Right ventricle myocardium superior (tissue), 1 donor: ENCODE measurements at places on chromosomes 12 and 14. TPM values are rescaled to one million over a fixed set of nuclear protein-coding genes. Genes with fewer than 3 reads are reported as not detected.
A peak's percentile ranks its signal among the peaks of the same experiment; 100 is the strongest.

DNA sequence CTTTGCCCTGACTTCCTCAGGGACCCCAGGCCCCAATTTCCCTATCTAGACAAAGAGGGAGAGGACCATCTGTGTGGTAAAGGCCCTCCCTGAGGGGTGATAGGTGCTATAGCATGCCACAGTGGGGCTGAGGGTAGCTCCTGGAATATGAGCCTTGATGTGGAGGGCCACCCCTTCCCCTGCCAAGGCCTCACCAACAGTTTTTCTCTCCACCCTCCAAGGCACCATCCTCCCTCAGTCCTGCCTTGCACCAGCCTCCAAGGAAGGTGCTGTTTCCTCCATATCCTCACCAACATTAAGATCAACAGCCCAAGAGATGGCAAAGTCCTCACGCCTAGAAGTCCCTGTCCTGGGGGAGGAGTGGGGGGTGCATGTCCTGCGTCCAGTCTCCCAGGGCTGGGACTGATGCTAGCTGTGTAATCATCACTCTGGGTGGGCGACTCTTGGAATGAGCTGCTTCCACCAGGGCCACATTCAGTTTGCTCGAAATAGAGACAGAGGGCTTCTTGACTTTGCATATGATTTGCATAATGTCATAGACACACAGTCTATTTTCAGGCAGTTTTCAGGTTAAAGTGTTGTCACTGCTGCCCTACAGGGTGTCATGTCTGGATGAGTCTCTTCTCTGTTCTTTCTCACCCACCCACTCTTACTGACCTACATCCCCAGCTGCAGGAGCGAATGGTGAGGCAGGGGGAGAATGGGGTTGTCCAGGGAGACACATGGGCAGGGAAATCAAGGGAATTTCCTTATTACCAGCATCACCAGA is 17.4 kb downstream of the ACVRL1 start:
- DNase-seq: no peak

DNA sequence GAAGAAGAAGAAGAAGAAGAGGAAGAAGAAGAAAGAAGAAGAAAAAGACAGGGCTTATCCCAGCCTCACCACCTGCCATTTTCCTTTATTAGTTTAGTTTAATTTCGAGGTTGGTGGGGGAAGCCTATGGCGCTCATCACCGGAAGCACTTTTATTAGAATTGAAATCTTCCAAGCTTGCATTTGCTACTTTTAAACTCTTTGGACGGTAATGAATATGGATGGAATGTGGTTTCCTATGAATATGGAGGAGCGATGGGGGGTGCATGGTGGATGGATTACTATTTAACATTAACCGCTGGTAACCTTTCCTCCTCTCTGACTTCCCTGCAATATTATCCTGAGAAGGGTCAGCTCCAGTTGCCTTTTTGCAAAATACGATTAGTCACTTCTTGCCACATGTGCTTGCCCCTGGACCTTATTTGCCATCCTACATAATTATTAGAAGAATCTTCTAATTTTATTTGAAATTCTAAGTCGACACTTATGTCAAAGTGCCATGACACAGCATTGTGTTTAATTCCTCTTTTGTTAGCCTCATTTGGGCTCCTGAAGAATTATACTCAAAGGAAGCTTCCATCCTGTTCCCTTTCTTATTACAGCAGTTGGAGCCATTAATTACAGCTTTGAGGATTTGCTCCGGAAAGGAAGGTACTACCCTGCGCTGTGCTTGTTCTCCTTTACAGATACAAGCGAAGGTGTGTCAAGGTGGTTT is 424.5 kb downstream of the VRK1 start:
- no peak for DNase-seq

The ATL1 gene
- 0.89 TPM for total RNA-seq

GRCh38 chr14:77238356-77238755 is 32.6 kb downstream of the NGB start:
- DNase-seq: no peak

The HVCN1 gene
- 11.9 TPM for total RNA-seq

DNA sequence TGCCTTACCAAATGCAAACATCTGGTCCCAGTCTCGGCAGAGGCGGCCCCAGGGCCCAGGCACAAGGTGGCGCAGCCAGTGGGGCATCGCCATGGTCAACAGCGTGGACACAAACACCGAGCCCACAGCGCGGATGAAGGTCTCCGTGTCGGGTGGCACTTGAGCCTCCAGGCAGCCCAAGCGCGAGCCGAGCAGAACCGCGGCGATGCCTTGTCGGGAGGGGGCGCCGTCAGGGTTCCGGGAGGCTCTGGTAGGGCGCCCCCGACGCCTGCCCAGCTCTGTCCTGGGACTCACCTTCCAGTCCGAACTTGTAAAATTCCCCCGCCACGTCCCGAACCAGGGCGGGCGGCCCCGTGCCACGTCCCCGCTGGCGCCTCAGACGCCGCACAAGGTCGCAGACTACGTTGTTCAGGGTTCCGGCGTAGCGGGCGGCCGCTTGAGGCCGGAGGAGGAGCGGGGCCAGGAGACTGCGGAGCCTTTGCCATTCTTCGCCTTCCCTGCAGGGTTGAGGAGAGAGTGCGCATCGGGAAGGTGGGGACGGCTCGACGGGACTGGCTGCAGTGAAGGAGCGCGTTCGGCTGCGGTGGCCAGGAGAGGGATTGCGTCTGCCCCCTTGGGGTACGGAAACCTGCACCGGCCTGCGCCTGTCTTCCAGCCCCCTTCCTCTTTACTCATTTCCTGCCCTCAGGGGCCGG is 1.7 kb downstream of the CYP27B1 start:
- no peak for DNase-seq

- DNase-seq: no peak
Measured at GRCh38 chr14:37988472-37988871, 219.2 kb upstream of the SSTR1 start.

DNA sequence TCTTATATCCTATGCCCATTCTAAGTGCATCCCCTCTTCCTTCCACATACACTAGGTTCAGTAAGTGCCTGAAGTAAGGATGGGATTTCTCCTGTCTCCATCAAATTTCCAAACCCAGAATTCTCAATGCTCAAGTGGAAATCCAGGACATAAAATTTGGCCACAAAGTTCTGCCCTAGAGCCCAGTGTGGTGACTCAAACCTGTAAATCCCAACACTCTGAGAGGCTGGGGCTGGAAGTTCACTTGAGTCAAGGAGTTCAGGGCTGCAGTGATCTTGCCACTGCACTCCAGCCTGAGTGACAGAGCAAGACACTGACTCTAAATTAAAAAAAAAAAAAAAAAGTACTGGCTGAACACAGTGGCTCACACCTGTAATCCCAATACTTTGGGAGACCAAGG is 4.5 kb upstream of the ARF3 start:
- no peak for DNase-seq

GRCh38 chr14:20343862-20344220 is 406 bp downstream of the PARP2 start:
- DNase-seq: no peak

DNA sequence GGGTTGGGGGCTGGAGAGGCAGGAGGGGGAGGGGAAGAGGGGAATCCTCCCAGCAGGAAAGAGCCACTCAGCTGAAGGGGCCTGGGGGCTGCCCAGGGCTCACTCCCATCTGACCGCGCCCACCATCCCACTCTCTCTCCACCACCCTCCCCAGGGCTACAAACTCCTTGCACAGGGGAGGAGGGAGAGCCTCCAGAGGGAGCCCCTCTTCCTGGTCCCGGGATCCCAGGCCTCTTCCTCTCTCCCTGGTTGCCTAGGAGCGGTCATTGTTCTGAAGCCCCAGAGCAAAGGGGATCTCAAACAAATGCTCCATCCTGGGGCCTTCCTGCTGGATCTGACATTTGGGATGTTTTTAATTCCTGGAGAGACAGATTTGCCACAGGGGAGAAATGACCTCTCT is 39.8 kb upstream of the DLK1 start:
- DNase-seq: no peak

DNA sequence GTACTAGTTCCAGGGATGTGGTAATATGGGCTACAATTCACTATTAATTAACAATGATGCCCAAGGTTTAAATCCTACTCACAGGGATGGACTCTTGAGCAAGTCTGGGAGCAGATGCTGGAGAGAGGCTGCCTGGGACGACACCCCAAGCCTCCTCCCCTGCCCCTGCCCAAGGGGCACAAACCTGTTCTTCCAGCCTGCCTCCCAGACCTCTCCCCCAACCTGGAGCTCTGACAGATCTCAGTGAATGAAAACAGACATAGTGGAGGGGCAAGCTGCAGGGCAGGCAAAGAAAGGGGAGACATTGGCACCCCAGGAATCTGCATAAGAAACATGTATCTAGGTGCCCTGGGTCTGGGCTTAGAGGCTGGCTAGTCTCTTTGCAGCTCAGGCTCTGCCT is 5.8 kb downstream of the KDM2B start:
- DNase-seq: no peak

- DNase-seq: no peak
Measured at GRCh38 chr12:122966743-122967550, 684 bp upstream of the ABCB9 start.

DNA sequence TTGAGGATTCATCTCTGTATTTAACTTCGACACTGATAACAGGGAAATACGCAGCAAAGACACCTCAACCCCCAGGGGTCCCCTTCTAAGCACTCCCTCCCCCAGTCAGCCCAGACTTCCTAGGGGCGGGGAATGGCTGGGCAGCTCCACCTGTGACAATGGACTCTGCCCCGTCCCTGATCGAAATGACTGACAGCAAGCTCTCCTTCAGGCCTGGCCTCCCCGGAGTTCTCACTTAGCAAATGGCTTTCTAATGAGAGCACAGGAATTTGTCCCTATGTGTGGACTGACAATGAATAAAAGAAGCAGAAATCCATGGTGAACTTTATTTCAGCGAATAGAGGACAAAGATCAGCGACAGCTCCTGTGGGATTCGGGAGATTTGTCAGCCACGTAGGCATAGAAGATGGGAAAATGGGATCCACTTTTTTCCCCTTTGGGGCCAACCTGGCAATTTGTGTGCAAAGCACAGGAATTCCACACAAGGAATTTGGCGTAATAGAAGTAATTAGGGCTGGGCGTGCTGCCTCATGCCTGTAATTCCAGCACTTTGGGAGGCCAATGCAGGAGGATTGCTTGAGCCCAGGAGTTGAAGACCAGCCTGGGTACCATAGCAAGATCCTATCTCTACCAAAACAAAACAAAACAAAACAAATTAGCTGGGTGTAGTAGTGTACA is 63.8 kb downstream of the TNFAIP2 start:
- no peak for DNase-seq

DNA sequence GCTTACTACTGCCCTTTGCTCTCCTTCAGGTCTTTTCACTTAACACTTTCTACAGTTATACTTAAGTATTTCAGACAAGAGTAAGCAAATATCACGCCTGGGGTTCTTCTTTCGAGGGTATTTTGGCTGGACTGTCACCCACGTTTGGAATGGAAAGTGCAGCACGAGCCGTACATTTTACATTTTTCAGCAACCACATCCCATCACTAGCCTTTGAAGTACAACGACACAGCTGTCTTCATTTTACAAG is 349 bp upstream of the FAM177A1 start:
- no peak for DNase-seq

DNA sequence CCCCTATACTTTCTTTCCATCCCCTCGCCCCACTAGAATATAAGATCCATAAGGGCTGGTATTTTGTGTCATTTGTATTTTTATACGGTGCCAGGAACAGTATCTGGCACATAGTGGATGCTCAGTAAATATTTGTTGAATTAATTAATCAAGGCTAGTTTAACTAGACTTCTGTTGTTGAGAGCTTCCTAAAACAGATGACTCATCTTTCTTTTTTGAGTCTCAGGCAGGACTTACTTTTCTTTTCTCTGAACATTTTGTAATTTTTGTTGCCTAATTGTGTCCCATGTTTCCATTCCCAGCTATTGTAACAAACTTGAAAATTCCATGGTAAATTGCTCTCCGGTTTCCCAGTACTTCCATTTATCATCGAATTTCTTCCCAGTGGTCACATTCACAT is 16.7 kb downstream of the STK38L start:
- DNase-seq: no peak

DNA sequence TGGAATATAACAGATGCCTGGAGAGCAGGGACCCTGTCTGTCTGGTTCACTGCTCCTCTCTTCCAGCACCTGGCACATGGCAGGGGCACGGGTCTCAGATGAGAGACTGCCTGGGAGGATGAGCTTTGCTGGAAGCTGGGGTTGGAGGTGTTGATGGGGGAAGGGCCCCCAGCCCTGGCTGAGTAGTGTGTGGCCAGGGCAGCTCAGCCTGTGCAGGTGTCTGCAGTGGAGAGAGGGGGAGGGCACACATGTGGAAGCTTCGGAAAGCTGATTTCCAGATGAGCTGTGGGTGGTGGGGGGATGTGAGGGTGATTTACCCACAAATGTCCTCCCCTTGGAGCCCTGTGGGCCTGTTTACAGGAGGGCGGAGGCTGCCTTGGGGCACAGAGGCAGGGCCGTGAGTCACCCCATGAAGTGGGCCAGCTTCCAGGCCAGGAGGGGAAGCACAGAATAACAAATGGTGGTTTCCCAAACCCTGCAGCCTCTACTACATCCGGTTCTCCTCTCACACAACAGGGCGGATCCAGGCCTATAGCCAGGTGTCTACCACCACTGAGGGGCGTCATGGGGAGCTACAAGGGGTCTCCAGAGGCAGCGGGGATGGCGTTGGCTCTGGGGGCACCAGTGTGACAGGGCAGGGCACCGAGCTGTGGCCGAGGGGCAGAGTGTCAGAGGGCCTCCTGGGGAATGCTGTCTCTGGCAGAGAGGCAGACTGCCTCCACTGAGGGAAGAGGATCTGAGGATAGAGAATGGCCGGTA is 11.0 kb downstream of the KRT7 start:
- peak; percentile 82 for DNase-seq

- DNase-seq: peak; percentile 87
Measured at GRCh38 chr12:54304187-54304810, 3.5 kb upstream of the NFE2 start.

- DNase-seq: no peak
Measured at GRCh38 chr12:62700091-62700880, 233.7 kb downstream of the MON2 start.

The DACT1 gene
- 2.4 TPM for total RNA-seq

DNA sequence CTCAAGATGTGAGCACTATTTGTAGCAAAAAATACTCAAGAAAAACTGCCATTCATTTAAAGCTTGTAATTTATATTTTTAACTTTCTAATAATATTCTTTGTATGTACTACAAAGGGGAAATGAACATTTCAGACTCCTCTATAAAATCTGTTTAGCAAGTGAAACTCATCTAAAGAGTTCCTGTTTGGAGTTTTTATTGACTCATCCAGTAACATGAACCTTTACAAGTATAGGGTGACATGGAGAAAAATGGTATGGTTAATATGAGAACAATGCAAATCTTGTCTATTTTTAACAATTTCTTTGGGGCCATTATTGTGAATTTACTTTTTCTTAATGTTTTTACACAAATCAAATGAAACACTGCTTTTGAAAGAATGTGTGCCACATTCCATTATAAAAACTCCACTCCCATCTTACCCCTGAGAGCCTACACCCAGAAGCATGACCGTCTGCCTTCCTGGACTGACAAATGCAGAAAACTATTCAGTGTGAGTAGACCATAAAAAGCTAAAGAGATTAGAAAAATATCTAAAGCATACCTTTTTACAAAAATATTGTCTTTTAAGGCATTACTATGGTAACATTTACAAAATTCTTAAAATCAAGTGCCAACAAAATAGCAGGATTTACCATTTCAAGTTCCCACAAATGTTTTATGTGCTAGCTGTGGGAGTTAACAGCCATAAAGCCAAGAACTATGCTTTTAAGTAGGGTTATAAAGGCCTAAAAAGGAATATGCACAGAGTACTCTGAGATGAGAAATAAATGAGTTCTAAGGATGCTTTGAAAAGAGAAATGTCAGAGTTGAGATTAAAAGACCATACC is 144.0 kb downstream of the ADAMTS20 start:
- no peak for DNase-seq

GRCh38 chr12:2355604-2356003 is 302.8 kb downstream of the CACNA1C start:
- DNase-seq: no peak

- DNase-seq: no peak
Measured at GRCh38 chr12:89995870-89996269, 287.2 kb upstream of the ATP2B1 start.

The SYCP3 gene
- not detected for total RNA-seq
